ENCODE measurements at places on chromosomes 13 and 19.

DNA sequence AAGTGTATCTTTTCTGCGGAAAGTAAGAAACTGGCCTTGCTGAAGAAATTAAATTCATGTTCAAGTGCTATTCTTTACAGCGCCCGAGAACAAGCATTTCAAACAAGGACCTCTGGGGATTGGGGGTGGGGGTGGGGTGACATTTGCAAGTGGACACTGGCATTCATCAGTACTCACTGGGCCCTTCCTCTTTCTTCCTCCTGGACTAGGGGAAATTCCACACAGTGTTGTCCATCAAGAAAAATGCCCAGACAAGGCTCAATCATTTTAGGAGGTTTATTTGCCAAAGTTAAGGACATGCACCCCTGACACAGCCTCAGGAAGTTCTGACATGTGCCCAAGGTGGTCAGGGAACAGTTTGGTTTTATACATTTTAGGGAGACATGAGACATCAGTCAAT lies 22.9 kb upstream of the OR10H1 start:
- no peak overlapping the region for H3K27ac ChIP-seq
- H3K4me3 ChIP-seq, result no peak overlapping the region
- peaks cover 11% of the 10 kb centered on the region for H3K4me1 ChIP-seq

DNA sequence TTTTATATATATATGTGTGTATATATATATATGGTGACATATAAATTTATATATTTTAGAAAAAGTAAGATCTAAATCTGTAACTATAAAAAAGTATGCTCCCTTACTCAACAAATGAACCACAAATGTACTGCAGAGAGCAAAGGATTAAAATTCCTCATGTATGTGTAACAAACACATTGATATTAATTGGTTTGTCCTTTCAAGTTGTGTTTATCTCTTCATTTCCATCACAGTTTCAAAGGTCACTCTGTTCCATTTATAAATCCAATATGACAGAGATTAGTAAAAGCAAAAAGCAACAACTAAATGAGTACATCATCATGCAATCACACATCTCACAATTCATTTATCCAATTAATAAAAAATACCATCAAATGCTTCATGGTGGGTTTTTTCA lies 247.9 kb downstream of the DACH1 start:
- no peaks in the 10 kb centered on the region for H3K27me3 ChIP-seq
- H3K27ac ChIP-seq, result no peak overlapping the region
- H3K4me1 ChIP-seq, result no peaks in the 10 kb centered on the region
- no peaks in the 10 kb centered on the region for H3K36me3 ChIP-seq
- H3K4me3 ChIP-seq, result no peak overlapping the region

- peaks cover 40% of the 10 kb centered on the region for H3K36me3 ChIP-seq
- no peak overlapping the region for H3K4me3 ChIP-seq
- no peaks in the 10 kb centered on the region for H3K27me3 ChIP-seq
- DNase-seq, result no peak
- H3K27ac ChIP-seq, result peak overlapping the region; percentile 42
Measured at GRCh38 chr19:48975947-48976847, 11.1 kb downstream of the FTL start.

DNA sequence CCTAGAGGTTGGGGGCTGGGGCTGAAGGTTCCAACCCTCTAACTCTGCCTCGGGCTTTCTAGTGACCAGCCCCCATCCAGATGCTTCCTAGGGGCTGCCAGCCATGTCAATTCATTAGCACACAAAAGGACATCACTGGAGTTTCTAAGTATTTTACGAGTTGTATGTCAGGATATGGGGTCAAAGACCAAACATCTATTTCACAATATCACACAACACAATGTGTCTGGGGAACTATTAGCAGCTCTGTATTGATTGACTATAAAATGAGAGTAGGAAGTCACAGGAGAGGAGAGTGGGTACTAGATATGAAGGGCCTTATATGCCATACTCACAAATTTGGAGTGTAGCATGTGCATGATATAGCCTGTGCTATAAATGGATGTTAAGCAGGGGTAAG lies 42.1 kb downstream of the LPAR6 start:
- H3K27me3 ChIP-seq, result no peaks in the 10 kb centered on the region
- no peak overlapping the region for H3K27ac ChIP-seq
- peaks cover 52% of the 10 kb centered on the region for H3K36me3 ChIP-seq
- DNase-seq, result no peak

DNA sequence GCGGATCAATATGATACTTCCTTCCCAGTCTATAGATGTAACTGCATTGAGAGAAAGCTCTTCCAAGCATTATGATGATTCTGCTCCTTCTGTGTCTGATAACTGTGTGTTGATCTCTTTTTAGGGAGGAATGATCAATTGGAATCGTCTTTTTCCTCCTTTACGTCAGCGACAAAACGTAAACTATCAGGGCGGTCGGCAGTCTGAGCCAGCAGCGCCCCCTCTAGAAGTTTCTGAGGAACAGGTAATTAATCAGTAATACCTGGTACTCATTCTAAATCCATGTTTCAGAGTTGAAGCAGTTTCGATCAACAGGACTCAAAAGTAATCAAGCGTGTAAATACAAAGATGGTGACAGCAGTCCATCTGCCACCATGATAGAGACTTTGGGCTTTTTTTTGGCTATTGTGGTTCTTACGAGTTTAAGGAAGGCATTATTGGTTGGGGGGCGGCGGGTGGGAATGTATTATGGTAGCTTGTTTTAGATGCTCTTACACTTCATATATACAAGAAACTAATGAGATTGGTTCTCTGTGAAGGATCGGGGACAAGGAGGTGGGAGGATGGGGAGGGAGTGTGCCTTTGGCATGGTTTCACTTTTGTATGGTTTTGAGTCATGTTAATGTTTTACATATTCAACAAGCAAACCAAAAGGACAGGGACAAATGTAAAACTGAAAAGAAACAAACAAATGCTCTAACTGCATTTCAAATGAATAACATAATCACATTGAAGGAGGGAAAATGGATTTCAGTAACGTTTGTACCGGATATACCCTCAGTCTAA lies 60.7 kb upstream of the GPR183 start:
- H3K4me3 ChIP-seq, result no peak overlapping the region
- peak overlapping the region; percentile 85 for H3K27ac ChIP-seq
- H3K27me3 ChIP-seq, result no peaks in the 10 kb centered on the region
- no peak for DNase-seq
- H3K4me1 ChIP-seq, result peaks cover 75% of the 10 kb centered on the region
- H3K36me3 ChIP-seq, result peaks cover 39% of the 10 kb centered on the region

GRCh38 chr19:35993923-35994598 lies 927 bp upstream of the SDHAF1 start:
- peak overlapping the region; percentile 78 for H3K4me3 ChIP-seq
- H3K27ac ChIP-seq, result peak overlapping the region; percentile 72
- DNase-seq, result no peak
- H3K4me1 ChIP-seq, result peaks cover 47% of the 10 kb centered on the region
- peaks cover 19% of the 10 kb centered on the region for H3K36me3 ChIP-seq

GRCh38 chr19:32230441-32230840 lies 115.0 kb upstream of the ZNF507 start:
- H3K36me3 ChIP-seq, result no peaks in the 10 kb centered on the region
- DNase-seq, result no peak
- peaks cover 18% of the 10 kb centered on the region for H3K27me3 ChIP-seq
- no peaks in the 10 kb centered on the region for H3K4me1 ChIP-seq
- no peak overlapping the region for H3K27ac ChIP-seq

DNA sequence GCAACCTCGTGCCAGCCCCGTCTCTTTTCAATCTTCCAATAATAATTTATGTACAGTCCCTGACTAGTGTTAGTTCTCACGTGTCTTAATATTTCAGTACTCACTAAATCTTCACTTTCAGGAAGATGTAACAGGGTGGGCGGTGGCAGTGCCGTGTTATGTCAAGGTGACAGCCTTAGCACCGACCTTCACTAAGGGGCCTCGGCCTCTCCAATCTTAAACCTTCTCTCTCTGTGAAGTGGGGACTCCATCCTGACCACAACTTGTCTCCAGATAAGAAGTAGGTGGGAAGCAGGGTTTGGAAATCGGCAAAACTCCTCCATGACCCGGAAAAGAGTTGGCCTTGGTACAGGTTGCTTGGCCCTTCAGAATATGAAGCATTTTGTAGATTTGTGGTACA lies 1.8 kb downstream of the RPS19 start:
- peaks cover 60% of the 10 kb centered on the region for H3K4me1 ChIP-seq
- H3K4me3 ChIP-seq, result peak overlapping the region; percentile 85
- DNase-seq, result no peak

DNA sequence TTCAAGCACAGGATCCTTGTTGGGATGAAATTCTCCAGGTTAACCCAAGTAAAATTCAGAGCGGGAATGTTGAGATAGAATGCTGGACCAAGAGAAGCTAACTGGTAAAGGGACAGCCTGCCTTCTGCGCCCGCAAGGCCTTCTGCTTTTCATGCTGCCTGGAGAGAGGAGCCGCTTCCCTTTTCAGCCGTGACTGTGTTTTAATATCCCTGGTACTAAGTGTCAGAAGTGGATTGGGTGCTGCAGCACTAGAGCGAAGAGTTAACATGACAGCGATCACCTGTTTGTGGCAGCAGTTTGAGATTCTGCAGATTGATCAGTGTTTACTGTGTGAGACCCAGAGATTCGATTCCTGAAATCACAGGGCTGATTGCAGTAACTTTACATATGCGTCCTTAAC lies 197.4 kb upstream of the ZNF536 start:
- peaks cover 15% of the 10 kb centered on the region for H3K27me3 ChIP-seq
- peaks cover 3% of the 10 kb centered on the region for H3K36me3 ChIP-seq
- H3K4me3 ChIP-seq, result no peak overlapping the region

- H3K4me3 ChIP-seq, result no peak overlapping the region
- H3K36me3 ChIP-seq, result peaks cover 14% of the 10 kb centered on the region
- peaks cover 45% of the 10 kb centered on the region for H3K4me1 ChIP-seq
- no peaks in the 10 kb centered on the region for H3K27me3 ChIP-seq
Measured at GRCh38 chr19:34319230-34319585, 45.8 kb upstream of the GPI start.

- no peaks in the 10 kb centered on the region for H3K27me3 ChIP-seq
- H3K4me3 ChIP-seq, result no peak overlapping the region
- H3K27ac ChIP-seq, result peak overlapping the region; percentile 99
- DNase-seq, result no peak
- peaks cover 42% of the 10 kb centered on the region for H3K36me3 ChIP-seq
Measured at GRCh38 chr19:42271045-42271419, 2.0 kb downstream of the CIC start.

DNA sequence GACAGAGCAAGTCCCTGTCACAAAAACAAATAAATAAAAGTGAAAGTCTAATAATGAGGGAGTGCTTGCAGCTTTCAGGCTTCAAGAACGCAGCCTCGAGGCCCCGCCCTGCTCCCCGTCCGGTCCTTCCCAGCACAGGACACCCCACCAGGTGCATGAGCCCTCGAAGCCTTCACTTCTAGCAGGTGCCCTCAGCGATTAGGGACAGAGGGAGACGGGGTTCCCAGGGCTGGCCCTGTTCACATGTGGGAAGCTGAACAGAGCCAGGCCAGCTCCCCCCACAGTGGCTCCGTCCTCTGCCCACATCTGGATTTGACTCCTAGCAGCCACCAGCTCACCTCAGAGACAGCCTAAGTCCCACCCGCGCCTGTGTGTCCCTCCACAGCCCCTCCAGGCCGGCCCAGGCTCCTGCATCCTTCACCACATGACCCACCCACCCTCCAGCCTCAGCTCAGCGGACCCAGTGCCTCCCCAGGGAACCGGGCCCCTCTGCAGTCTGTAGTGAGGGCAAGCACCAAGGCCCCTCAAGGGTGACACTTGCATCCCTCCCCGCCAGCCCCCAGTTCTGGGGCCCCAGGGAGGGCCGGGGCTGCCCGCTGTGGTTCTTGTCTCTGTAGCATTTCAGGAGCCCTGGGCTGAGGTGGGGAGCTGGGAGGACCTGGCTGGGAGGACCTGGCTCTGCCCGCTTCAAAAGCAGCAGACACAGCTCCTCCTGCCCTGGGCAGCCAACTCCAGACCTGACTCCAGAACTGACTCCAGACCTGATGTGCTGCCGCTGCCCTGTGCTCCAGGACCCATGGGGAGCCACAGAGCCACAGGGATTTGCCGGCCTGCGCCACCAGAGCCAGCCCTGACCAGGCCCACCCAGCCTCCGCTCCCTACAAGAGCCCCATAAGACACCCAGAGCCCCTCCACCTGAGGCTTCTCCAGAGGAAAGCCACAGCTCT lies 27.2 kb downstream of the GPX4 start:
- H3K4me1 ChIP-seq, result peaks cover 51% of the 10 kb centered on the region
- H3K4me3 ChIP-seq, result peak overlapping the region; percentile 90
- no peaks in the 10 kb centered on the region for H3K27me3 ChIP-seq
- H3K27ac ChIP-seq, result peak overlapping the region; percentile 90
- peaks cover 16% of the 10 kb centered on the region for H3K36me3 ChIP-seq

DNA sequence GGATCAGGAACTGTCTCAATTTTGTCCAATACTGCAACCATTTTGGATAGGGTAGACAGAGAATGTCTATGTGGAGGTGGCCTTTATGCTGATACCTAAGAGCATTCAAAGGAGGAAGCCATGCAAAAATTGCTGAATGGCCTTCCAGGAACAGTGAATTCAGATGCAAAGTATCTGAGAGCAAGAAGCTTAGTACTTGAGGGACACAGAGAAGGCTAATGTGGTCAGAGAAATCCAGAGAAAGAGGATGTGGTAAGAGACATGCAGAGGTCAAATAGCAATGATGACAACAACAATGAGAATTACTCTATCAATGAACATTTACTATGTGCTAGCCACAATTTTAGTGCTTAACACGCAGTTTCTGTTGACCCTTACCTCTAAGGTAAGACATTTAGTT lies 785.6 kb upstream of the KLHL1 start:
- no peaks in the 10 kb centered on the region for H3K4me1 ChIP-seq
- H3K27me3 ChIP-seq, result no peaks in the 10 kb centered on the region
- DNase-seq, result no peak
- H3K36me3 ChIP-seq, result no peaks in the 10 kb centered on the region
- H3K27ac ChIP-seq, result no peak overlapping the region
- no peak overlapping the region for H3K4me3 ChIP-seq

DNA sequence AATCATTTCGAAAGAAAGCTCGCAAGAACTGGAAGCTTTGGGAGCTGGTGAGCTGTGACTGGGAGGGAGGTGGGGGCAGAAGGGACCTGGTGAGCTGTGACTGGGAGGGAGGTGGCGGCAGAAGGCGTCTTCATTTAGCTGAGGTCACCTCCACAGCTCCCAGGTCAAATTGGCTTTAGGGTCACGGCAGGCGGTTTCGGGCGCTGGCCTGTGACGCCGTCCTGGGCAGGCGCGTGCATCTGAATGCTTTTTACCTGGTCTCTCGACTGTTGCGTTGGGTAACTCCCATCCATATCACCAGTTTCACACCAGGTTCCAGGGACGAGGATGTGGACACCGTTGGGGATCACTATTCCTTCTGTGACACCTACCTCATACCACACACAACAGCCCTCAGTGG lies 29.2 kb downstream of the C2CD4C start:
- H3K27ac ChIP-seq, result no peak overlapping the region
- peaks cover 21% of the 10 kb centered on the region for H3K27me3 ChIP-seq
- peaks cover 3% of the 10 kb centered on the region for H3K36me3 ChIP-seq

Data from stimulated activated naive B cell treated with anti-CD40 and anti-IgM and Interleukin-4, amounts not matched to agents 10 μg/mL and 1 μg/mL and 100 μg/mL, for 72 hours (primary cell).